Head of caudate nucleus (tissue), 42 donors: ENCODE measurements at places on chromosomes 1 and 21.

DNA sequence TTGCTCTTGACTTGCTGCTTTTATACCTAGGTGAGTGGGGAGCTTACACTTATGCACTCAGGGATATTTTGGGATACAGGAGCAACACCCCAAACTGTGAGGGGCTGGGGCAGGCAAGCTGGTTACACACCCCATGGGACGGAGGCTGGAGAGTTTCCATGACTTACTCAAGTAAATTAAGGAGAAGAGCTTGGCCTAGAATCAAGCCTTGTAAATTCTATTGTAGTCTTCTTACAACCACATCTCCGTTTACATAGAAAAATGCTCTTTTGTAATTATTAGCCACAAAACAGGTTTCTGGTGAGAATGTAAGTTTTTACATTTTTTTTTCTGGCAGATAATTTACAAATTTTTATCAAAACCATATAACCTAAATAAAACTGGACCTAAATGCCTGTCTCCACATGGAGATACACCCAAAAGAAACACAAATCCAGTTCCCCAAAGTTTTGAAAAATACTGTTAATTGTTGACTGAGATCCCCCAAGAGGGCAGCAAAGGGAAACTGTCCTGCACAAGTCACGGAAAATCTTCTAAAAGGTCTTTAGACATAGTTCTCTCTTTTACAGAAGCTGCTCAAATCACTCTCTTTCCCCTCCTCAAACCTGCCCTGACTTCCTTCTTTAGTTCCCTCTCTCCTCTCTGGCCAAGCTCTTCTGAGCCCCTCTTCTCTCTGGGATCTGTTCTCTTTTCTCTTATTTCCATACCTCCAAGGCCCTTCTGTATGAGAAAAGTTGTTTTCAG, 134.0 kb downstream of the HIVEP3 start:
- DNase-seq: no peak

GRCh38 chr1:10179406-10180091, 30.8 kb upstream of the KIF1B start:
- peak; percentile 55 for DNase-seq

DNA sequence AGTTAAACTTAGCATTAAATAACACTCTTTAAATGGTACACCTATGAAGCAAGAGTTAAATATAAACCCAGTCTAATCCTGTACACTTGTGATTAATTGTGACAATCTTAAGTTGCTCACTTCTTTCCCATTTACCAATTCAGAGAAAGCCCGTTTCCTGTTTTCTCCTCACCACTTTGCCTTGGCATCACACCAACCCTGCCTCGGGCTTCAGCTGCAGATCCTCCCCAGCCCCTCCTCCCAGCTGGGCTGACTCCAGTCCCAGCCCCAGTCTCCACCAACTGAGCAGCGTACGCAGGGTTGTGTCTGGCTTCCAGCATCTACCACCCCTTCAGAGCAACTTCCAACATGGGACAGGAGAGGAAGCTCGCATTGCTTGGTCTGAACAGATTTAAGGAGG, 4.1 kb downstream of the PYCR2 start:
- peak; percentile 80 for DNase-seq

GRCh38 chr1:103459346-103459745, 66.2 kb upstream of the RNPC3 start:
- DNase-seq: no peak

GRCh38 chr1:10960411-10961299, 51.8 kb upstream of the TARDBP start:
- DNase-seq: peak; percentile 89

DNA sequence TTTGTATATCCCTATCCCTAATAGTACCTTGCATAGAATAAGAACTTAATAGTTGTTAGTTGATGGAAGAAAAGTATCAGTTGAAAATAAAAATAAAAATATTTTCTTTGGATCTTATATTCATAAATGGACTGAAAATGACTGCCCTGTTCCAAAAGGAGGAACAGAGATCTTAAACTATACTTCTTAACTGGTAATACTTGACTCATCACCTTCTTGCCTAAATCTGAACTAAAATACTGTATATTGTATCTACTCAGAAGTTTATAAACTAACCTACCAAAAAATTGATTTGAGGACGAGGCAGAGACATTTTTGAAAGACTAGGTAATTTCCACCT, 178.8 kb downstream of the SYT2 start:
- DNase-seq: no peak

GRCh38 chr1:68107771-68108170, 57.3 kb upstream of the DIRAS3 start:
- no peak for DNase-seq

DNA sequence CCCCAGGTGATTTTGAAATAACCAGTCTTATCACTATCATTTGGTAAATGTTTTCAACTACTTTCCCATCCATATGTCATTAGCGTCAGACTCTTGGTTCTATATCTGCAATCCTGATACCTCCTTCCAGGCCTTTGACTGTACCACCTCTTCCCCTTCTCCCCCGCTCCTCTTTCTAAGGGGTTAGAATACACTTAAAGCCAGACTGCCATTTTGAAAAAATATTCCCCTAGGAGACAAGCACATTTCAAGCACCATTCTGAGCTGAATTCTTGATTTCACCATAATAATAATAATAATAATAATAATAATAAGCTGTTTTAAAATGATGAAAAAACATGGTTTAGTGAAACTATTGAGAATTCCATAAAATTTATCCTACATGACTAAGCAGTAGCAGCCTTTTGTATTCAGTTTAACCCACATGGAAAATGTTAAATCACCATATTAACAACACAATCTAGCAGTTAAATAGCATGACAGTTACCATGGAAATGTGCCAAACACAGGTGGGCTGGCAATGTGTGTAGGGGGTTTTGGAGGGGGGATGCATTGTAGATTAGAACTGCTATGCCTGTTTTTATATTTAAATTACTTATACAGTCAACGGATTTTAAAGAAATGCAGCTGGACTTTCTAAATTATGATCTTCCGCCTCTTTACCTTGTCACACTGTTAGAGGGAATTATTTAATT, 480.2 kb upstream of the DEPDC1 start:
- DNase-seq: no peak

DNA sequence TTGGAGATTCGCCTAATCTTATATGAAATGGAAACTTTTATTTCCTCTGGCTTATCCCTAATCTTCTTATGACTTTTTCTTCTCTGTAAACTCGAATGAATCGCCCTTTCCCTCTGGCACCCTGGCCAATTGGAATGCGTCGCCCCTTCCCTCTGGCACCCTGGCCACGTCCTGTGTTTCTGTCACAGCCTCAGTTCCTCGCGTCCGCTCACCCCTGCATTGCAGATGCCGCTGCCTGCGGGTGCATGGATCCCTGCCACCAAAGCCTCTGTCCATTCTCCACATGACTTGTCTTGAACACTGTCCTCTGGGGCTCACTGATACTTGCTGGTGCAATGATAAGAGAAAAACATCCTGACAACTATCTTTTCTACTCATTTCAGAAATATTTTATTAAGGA, 104.6 kb downstream of the ADARB1 start:
- no peak for DNase-seq

DNA sequence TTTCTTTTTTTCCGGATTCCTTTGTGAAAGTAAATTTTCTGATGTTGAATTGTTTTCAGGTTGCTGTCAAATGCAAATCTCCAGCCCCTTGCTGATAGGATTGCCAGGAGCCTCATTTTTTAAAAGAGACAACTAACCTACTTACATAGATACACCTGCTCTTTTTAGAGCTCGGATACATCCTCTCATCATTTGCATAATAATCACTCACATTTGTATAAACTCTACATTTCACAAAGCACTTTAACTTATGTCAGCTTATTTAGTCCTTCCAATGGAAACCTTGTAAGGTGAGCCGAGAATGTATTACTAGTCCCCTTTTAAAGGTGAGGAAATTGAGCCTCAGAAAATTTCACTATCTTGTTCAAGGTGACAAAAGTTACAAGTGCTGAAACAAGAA, 84.8 kb downstream of the KCTD3 start:
- no peak for DNase-seq

GRCh38 chr1:163439471-163439870, 117.7 kb downstream of the NUF2 start:
- no peak for DNase-seq

GRCh38 chr1:152052606-152053005, 15.8 kb upstream of the S100A11 start:
- peak; percentile 86 for DNase-seq

DNA sequence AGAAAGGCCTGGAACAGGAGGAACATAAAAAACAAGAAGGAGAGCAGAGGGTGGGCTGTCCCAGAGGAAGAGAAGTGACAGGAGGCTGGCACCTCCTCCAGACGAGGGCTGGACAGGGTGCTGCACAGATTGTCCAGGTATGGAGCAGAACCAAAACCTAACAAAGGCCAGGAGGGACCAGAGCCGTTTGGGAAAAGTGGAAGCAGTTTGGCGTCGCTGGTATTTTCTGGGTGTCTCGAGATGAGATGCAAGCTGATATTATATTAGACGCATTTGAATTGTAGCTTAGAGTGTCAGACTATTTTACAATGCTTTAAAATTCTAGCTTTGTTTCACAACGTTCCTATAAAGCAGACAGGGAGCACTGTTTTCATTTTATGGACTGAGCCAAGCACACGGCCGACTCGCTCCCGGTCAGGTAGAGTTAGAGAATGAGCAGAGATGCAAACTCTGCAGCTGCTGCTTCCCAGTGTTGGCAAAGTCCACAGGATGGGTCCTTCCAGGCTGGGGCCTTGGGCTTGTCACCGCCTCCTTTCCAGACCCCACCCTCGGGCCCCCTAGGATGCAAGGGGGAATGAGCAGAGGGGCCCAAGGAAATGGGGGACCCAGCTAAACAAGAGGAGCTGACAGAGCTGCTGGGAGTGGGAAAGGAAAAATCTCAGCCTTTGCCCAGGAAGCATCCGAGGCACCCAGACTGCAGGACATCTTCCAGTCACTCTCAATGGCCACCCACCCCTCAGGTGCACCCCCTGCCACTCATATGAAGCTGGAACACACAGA, 60.8 kb upstream of the TMPRSS2 start:
- DNase-seq: no peak

DNA sequence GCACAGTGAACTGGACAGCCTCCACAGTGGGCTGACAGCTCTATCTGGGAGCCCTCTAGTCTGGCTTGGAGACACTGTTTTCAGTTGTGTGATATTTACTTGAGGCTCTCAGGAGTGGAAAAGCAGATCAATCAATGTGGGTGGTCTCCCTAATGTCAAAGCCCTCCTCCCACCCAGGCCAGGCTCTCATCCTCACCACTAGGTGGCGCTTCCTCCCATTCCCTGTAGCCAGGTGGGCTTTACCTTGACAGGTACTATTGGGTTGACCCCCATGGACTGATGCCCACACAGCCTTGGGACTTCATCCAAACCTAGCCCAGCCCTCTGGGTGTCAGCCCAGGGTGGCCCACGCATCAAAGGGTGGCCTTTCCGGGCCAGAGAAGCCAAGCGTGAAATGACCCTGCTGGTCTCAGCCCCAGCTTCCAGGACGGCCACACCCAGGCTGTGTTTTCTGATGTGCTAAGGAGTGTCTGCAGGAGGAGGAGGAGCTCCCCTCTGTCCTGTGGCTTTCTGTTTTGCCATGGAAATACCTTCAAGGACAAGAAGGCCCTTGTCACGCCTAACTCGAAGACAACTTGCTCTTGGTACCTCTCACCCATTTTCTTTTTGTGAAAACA, 54.0 kb downstream of the CLIC6 start:
- DNase-seq: no peak

DNA sequence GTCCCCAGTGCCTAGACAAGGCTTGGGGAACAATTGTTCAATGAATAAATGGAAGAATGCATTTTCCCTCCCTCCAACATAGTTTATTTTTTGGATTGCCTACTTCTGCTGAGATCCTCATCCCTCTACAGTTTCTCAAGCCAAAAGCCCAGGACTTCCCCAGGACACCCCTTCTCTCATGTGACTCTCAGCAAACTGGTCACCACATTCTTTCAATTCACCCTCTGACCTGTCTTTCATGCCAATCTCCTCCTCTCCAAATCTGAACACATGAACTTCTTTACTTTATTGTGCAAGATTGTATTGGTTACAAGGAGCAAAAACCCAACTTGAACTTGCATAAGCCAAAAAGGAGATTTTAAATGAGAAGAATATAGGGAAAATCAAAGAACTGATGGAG, 103.2 kb upstream of the JUN start:
- no peak for DNase-seq

GRCh38 chr1:173431304-173432045, 45.7 kb upstream of the PRDX6 start:
- DNase-seq: peak; percentile 86

DNA sequence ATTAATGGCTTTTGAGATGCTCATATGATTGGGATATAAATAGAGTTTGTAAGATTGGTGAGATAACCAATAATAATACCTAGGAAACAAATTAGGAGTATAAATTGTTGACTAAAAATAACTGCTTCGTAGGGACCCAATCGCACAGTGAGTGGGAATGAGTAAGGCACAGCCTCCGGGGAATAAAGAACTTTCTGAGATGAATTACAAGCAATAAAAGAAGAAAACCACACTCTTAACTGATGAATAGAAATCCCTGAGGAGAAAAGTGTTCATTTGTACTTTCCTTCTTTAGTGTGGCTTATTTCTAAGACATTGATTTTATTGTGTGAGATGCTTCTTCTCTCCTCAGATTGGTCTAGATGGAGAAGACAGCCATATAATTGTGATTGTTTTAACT, 443.4 kb upstream of the PRMT6 start:
- DNase-seq: no peak

DNA sequence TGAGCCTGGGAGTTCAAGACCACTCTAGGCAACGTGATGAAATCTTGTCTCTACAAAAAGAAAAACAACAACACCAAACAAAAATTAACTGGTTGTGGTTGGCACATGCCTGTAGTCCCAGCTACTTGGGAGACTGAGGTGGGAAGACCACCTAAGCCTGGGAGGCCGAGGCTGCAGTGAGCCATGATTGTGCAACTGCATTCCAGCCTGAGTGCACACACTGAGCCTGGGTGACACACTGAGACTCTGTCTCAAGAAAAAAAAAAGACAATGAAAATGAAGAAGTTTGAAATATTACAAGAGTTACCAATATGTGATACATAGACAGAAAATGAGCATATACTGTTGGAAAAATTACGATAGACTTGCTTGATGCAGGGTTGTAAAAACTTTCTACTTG, 31.9 kb downstream of the PDC start:
- DNase-seq: no peak

- DNase-seq: no peak
These were observed 347.4 kb upstream of the B3GALT2 start for GRCh38 chr1:193533853-193534252.

DNA sequence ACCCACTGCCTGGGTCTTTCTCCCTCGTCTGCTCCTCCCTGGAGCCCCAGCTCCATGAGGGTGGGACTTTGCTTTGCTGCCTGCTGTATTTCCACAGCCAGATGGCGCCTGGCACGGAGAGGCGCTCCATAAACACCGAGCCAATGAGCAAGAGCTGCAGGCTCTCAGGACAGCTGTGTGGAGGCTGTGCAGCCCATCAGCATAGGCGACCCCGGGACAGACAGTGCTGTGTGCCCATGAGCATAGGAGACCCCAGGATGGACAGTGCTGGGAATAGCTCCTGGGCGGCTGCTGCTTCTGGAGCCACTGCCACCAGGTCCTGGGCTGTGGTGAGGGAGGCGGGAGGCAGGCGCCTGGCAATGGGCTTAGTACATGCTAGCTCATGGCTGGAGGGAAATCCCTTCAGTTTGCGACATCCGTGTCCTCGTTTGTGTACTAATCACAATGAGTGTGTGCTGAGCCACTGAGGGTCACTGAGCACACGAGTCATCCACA, 29.2 kb downstream of the CEP104 start:
- peak; percentile 67 for DNase-seq

GRCh38 chr1:234750922-234751627, 141.1 kb upstream of the IRF2BP2 start:
- peak; percentile 67 for DNase-seq

- DNase-seq: no peak
These were observed 128.3 kb upstream of the HMGB4 start for GRCh38 chr1:33735624-33736023.
